WTC11 (cell line): ENCODE measurements at places on chromosomes 5 and 9. TPM values are rescaled to one million over a fixed set of nuclear protein-coding genes. Genes with fewer than 3 reads are reported as not detected.

The NEUROG1 gene
- total RNA-seq, result 0.13 to 0.18 TPM in 2 of 3 replicates, not detected in the other

The NIPAL4 gene
- total RNA-seq, result 0.11 TPM in 1 of 3 replicates, not detected in the others

GRCh38 chr9:33198165-33198564 lies 31.0 kb upstream of the B4GALT1 start:
- no peak overlapping the region for H3K4me3 ChIP-seq
- no peak for DNase-seq
- H3K4me1 ChIP-seq, result peaks cover 4% of the 10 kb centered on the region; the same call in 1 of the 2 replicates
- no peak overlapping the region for H3K27ac ChIP-seq
- H3K27me3 ChIP-seq, result peaks cover 6% of the 10 kb centered on the region
- H3K36me3 ChIP-seq, result no peaks in the 10 kb centered on the region

GRCh38 chr5:31427013-31427723 lies 104.7 kb downstream of the DROSHA start:
- H3K4me3 ChIP-seq, result no peak overlapping the region
- H3K36me3 ChIP-seq, result peaks cover 26% of the 10 kb centered on the region
- peaks cover 28% of the 10 kb centered on the region for H3K4me1 ChIP-seq
- H3K27me3 ChIP-seq, result no peaks in the 10 kb centered on the region

- H3K27ac ChIP-seq, result no peak overlapping the region
- DNase-seq, result no peak
- H3K4me1 ChIP-seq, result peaks cover 10% of the 10 kb centered on the region
- H3K4me3 ChIP-seq, result no peak overlapping the region
- H3K36me3 ChIP-seq, result no peaks in the 10 kb centered on the region
These were observed 547.2 kb upstream of the ACO1 start for GRCh38 chr9:31837211-31837610.

- peaks cover 26% of the 10 kb centered on the region for H3K36me3 ChIP-seq
- no peak for DNase-seq
- no peak overlapping the region for H3K27ac ChIP-seq
- H3K27me3 ChIP-seq, result no peaks in the 10 kb centered on the region
- H3K4me3 ChIP-seq, result no peak overlapping the region
These were observed 42.6 kb upstream of the CACNA1B start for GRCh38 chr9:137834846-137835546.

DNA sequence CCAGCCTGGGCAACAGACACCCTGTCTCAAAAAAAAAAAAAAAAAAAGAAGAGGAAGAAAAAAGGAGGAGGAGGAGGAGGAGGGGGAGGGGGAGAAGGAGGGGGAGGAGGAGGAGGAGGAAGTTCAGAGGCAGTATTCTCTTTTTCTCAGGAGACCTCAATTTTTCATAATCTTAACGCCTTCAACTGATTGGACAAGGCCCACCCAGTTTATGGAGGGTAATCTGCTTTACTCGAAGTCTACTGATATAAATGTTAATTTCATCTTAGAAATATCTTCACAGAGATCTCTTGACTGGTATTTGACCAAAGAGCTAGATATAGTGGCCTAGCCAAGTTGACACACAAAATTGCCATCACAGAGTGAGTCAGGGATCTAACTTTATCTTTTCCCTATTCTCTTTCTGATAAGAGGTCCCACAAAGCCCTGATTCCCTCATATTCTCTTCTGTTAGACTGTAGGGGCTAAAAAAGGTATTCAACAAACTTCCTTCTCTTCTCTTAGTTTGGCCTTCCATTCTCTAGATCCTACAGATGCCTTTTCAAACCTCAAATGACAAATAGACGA lies 115.5 kb upstream of the ABCA1 start:
- no peak overlapping the region for H3K4me3 ChIP-seq
- no peaks in the 10 kb centered on the region for H3K27me3 ChIP-seq
- DNase-seq, result no peak
- H3K4me1 ChIP-seq, result peaks cover 25% of the 10 kb centered on the region
- H3K36me3 ChIP-seq, result no peaks in the 10 kb centered on the region

DNA sequence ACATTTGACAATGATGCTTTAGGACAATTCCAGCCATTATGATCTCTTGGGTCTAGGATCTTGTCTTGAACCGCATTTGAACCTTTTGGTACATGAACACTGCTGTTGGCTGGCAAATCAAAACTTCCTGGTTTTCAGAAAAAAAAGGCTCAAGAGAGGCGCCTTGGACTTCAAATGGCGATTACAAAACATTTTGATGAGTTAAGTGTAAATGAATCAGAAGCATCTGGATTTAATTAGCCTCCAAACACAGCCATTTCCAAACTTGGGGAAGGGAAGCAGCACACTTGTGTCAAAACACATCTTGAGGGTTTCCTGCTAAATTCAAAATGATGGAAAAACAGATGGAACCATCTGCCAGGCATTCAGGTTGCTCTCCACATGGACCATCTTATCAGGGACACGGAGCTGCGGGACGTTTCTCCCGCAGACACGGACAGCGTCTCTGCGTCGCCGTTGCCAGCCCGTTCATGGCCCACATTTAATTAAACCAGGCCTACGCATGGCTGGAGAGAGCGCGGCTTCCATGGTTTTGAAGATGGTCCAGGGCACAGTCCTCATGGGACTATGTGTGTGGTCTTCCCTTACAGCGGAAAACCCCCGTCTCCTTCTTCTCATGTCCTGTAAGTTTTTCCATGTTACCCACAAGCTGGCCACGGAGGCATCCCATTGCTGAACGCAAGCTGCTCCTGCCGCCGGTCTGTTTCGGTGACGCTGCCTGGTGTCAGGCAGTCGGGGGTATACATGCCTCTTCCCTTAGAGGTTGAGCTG lies 55.8 kb upstream of the PTCH1 start:
- H3K4me1 ChIP-seq, result peaks cover 14% of the 10 kb centered on the region
- H3K27ac ChIP-seq, result no peak overlapping the region
- no peak for DNase-seq
- no peaks in the 10 kb centered on the region for H3K36me3 ChIP-seq
- H3K27me3 ChIP-seq, result no peaks in the 10 kb centered on the region; the same call in 1 of the 2 replicates

DNA sequence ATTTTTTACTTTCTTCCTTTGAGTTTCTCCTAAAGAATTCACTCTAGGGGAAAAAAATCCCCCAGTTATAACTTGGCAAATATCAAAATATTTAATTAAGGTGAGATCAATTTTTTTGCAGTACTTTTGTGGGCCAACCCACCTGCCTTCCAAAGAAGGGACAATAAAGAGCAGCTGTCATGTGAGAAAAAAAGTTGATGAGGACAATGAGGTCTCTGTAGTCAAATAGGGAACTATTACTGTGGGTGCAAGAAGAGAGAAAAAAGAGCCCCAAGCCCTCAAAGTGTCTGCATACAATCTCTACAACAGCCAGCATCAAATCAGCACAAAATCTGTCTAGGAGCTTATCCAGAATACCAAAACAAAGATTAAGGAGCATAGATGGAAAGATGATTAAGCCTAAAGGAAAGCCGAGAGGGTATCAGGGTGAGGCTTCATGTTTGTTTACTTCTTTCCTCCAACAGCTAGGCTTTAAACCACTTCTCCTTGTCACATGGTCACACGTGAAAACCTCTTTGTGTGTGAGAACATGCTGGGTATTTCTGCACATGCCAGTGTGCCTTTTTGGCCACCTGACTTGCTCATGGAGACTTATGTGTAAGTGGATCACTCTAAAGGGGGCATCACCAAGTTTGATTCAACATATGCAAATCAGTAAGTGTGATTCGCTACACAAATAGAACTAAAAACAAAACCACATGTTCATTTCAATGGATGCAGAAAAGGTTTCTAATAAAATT lies 19.2 kb upstream of the FYB1 start:
- no peaks in the 10 kb centered on the region; the same call in 1 of the 2 replicates for H3K36me3 ChIP-seq
- no peak for DNase-seq
- no peaks in the 10 kb centered on the region for H3K4me1 ChIP-seq
- no peak overlapping the region for H3K27ac ChIP-seq
- H3K27me3 ChIP-seq, result no peaks in the 10 kb centered on the region

GRCh38 chr9:120713257-120714087 lies 798 bp downstream of the MEGF9 start:
- H3K4me1 ChIP-seq, result peaks cover 17% of the 10 kb centered on the region
- H3K27ac ChIP-seq, result no peak overlapping the region
- peaks cover 56% of the 10 kb centered on the region for H3K27me3 ChIP-seq
- no peaks in the 10 kb centered on the region for H3K36me3 ChIP-seq

DNA sequence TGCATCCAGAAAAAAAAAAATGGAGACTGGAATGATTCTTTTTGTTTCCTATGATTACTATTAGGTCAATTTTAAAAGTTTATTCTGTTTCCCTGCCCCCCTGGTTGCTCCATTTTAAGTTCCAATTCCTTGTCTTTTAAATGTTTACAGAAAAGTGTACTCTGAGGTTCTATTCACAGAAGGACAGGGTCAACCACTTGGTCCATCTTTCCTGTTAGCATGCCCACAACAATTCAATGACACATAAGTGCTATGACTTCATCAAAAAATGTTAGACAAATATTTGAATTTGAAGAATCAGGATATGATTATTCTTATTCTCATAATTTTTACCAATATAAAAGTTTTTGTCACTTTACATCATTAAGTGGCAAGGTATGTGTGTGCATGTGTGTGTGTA lies 123.7 kb downstream of the PDE4D start:
- no peak overlapping the region for H3K4me3 ChIP-seq
- no peak for DNase-seq
- H3K27ac ChIP-seq, result no peak overlapping the region
- no peaks in the 10 kb centered on the region for H3K36me3 ChIP-seq
- peaks cover 28% of the 10 kb centered on the region for H3K4me1 ChIP-seq

DNA sequence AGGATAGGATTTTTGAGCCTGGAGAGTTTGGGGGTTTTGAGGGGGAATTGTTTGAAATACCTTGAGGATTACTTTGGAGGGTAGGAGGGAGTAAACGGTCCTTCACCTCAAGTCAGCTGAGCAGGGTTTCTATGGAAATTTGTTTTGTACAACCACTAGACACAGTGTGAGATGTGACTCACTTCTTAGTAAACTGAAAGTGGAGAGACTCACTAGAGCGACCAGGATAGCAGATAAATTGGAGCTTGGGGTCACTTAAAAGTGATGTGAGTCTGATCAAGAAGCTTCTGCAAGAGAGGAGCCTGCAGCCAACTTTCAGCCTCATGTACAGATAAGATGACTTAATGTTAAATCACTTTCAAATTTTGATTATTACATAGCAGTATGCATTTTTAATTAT lies 1945.9 kb upstream of the NUDT12 start:
- no peaks in the 10 kb centered on the region for H3K36me3 ChIP-seq
- no peak overlapping the region for H3K27ac ChIP-seq
- peaks cover 12% of the 10 kb centered on the region for H3K4me1 ChIP-seq
- no peak for DNase-seq
- H3K4me3 ChIP-seq, result no peak overlapping the region
- no peaks in the 10 kb centered on the region for H3K27me3 ChIP-seq

DNA sequence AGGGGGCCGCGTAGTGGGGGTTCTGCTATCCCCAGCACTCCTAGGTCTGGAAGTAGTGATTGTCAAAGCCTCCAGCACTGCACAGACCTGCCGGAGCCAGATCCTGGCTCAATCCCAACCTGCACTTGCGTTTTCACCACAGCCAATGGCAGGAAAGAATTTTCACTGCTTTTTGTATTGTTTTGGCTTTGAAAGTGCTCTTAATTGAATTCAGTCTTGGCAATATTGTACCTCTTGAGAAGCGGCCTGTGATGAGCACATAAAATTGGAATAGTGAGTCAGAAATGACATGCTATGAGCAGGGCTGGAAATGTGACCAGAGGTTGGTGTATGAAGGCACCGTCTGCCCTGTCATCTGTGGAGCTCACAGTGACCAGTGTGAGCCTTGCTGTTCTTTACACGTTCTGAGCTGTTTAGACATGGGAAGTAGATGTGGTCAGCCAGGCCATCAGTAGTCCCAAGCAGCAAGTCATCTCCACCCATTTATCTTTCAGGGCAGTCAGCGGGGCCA lies 41.5 kb downstream of the SECISBP2 start:
- DNase-seq, result no peak
- H3K27me3 ChIP-seq, result no peaks in the 10 kb centered on the region
- no peak overlapping the region for H3K4me3 ChIP-seq
- H3K27ac ChIP-seq, result peak overlapping the region; percentile 26; the same call in 1 of the 2 replicates
- peaks cover 64% of the 10 kb centered on the region for H3K36me3 ChIP-seq

DNA sequence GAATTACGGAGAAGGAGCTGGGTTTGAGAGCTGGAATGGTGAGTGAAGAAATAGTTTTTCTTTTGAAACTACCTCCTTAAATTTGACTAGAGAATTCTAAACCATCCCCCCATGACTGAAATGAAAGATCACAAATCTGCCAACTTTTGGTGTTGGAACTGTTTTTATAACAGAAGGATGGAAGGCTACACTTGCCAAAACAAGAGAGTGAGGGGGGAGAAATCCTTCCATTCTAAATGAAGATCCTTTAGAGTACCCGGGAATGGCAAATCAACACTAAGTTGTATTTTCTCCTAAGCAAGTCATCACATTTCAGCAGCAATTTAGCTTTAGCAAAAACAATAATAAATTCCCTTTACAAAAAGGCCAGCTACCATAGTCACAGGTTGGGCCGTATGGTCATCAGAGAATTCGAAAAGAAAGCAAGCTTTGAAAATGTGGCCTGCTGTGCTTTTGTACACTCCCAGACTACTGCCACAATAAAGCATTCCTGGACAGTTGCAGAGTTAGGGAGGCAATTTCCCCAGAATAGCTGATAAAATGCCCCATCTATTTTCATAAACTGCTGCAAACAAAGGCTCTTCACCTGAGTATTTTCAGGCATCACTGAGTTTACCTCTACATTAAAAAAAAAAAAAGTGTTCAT lies 25.0 kb upstream of the FREM1 start:
- no peak overlapping the region for H3K4me3 ChIP-seq
- H3K27me3 ChIP-seq, result no peaks in the 10 kb centered on the region
- H3K4me1 ChIP-seq, result peaks cover 26% of the 10 kb centered on the region
- no peaks in the 10 kb centered on the region for H3K36me3 ChIP-seq
- DNase-seq, result no peak
